ENCODE measurements at places on chromosomes 12 and 14. TPM values are rescaled to one million over a fixed set of nuclear protein-coding genes. Genes with fewer than 3 reads are reported as not detected.

Gene DEPDC4
- 0.36 TPM for total RNA-seq

Gene OSBPL8
- total RNA-seq, result 193 TPM

GRCh38 chr14:33477797-33478196 is 473.1 kb downstream of the EGLN3 start:
- no peak for DNase-seq

GRCh38 chr14:51657762-51658161 is 6.1 kb downstream of the FRMD6 start:
- DNase-seq, result no peak

- DNase-seq, result no peak
Observed at GRCh38 chr12:108461058-108461660, 53.9 kb upstream of the FICD start.

- peak; percentile 65 for DNase-seq
Observed at GRCh38 chr12:121060149-121061001, 21.3 kb upstream of the OASL start.

All from osteoblast (primary cell).